ENCODE measurements at places on chromosomes 5 and 9. TPM values are rescaled to one million over a fixed set of nuclear protein-coding genes. Genes with fewer than 3 reads are reported as not detected.

DNA sequence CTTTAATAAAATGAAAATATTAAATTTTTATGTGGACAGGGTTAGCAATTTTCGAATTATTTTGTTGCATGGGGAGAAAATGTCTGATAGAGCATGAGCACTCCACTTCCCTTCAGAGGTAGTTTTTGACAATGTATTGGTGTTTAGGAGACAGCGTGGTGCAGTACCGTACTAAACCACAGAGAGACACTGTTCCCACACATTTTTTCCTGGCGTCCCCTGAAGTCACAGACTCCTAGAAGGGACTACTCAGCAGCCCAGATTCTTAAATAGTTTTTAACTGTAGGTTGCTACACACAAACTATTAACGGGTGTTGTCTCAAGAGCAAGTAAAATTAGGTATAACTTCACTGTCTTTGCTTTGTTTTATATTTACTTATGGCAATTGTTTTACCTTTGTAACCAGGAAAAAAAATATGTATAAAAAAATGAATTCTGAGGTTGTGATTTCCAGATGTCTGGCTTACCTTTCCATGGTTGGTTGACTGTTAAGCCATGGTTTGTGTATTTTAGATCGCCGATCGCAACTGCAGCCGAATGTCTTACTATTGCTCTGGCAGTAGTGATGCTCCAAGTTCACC is 171.2 kb downstream of the DOCK8 start:
- peak; percentile 52 for DNase-seq

GRCh38 chr9:134962973-134963364 is 45.3 kb upstream of the FCN1 start:
- DNase-seq: no peak

- no peak for DNase-seq
Observed at GRCh38 chr9:110183208-110184145, 24.5 kb downstream of the C9orf152 start.

DNA sequence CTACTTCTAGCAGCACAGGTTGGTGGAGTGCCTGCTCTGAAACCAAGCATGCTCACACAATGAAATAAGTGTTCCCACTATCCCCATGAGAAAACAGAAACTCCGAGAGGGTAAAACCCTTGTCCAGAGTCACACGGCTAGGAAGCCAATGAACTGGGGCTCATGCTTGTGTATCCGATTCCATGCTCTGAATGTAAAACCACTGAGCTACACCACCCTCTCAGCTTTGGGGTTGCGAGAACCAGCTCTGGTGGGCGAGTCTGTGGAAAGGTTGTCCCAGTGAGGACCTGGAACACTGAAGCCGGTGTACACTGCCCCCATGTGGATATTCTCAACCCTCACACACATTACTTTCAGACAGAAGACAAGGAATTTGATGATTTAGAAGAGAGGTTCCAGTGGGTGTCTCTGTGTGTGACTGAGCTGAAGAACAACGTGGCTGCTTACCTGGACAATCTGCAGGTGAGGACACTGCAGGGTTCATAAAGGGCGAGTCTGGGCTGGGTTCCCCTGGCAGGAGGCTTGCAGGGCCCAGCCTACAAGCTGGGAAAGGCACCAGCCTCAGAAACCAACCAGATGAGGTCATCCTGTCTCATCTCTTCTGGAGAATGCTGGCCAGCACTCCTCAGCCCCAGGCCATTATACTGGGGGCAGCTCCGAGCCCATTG is 37.4 kb downstream of the ARHGEF37 start:
- peak; percentile 47 for DNase-seq

DNA sequence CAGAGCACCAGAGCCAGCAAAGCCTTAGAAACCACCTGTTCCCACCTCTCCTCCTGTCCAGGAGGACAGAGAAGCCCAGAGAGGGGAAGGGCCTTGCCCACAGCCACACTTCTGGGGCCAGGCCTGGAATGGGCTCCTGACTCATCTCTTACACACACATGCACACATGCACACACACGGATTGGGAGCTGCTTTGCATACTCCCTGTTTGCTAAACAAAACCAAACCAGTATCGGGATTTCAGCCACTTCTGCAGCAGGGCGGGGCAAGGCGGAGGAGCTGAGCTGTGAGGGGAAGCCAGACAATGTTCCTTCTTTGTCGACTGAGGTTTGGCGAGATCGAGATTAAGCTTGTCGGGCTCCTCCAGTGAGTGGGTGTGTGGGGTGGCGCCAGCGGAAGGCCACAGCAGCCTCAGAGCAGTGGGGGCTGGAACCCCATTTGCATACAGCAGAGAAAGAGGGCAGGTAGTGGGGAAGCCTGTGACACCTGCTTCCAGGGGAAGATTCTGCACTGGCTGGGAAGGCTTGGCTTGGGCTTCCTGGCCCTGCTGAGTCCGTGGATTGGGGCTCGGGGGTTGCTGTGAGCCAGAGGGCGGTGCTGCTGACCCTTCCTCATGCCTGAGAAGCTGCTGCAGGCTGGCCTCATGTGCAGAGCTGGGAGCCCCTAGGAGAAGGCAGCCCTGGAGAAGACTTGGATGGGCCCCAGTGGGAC is 16.1 kb downstream of the GFI1B start:
- DNase-seq: no peak

DNA sequence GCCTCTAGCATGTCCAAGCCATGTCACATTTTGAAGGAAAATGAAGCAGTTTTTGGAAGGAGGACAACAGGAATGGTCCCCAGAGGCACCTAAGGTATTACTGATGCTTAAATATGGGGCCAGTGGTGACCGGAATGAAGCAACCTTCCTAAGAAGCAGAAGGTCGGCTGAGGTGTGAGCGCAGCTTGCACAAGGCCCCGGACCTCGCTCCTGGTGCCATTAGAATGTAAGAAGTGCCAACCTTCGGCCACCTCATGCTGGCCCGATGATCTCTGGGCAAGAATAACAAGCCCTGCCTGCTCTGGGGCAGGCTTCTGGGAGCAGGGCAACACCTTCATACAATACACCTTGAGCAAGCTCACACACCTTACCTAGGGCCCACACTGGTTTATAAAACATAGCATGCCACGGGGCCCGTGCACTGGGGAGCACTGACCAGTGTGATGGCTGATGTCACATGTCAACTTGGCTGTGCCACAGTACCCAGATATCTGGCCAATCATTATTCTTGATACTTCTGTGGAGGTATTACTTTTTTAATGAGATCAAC is 21.9 kb downstream of the SEMA4D start:
- DNase-seq: no peak

DNA sequence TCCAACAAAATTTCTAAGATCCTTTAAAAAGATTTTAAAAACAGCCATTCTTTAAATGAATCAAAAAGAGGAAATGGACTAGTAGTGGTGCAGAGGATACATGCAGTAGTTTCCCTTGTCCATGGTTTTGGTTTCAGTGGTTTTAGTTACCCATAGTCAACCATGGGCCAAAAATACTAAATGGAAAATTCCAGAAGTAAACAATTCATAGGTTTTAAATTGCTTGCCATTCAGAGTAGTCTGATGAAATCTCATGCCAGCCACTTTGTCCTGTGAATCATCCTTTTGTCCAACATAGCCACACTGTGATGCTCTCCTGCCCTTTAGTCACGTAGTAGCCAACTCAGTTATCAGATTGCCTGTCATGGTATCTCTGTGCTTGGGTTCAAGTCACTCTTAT is 286.1 kb downstream of the ANXA1 start:
- DNase-seq: no peak

Gene PCDHB14
- 15.2 TPM for total RNA-seq
